CD4-positive, CD25-positive, alpha-beta regulatory T cell (primary cell): ENCODE measurements at places on chromosomes 2 and 18. TPM values are rescaled to one million over a fixed set of nuclear protein-coding genes. Genes with fewer than 3 reads are reported as not detected.

DNA sequence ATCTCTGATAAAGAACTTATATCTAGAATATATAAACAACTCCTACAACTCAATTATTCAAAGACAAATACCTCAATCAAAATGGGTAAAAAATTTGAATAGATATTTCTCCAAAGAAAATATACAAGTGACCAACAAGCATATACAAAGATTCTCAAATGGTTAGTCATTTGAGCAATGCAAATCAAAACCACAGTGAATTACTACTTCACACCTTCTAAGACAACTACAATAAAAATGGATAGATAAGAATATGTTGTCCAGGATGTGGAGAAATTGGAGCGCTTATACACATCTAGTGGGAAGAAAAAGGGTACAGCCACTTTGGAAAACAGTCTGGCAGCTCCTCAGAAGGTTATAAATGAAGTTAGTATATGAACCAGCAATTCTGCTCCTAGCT is 332.9 kb downstream of the TGIF1 start:
- no peak overlapping the region for H3K4me3 ChIP-seq
- H3K4me1 ChIP-seq = no peaks in the 10 kb centered on the region
- H3K27me3 ChIP-seq = no peaks in the 10 kb centered on the region
- H3K27ac ChIP-seq = no peak overlapping the region
- no peaks in the 10 kb centered on the region for H3K36me3 ChIP-seq

- no peak for DNase-seq
- no peak overlapping the region for H3K27ac ChIP-seq
- no peaks in the 10 kb centered on the region for H3K4me1 ChIP-seq
Measured at GRCh38 chr2:216327447-216327935, 44.8 kb downstream of the MARCHF4 start.

- peaks cover 4% of the 10 kb centered on the region for H3K27me3 ChIP-seq
- no peaks in the 10 kb centered on the region for H3K36me3 ChIP-seq
- DNase-seq = no peak
- no peak overlapping the region for H3K4me3 ChIP-seq
Measured at GRCh38 chr2:216549926-216550690, 51.5 kb downstream of the RPL37A start.

- H3K4me3 ChIP-seq = no peak overlapping the region
- H3K4me1 ChIP-seq = no peaks in the 10 kb centered on the region
- no peak for DNase-seq
- H3K27ac ChIP-seq = no peak overlapping the region
- no peaks in the 10 kb centered on the region for H3K36me3 ChIP-seq
Measured at GRCh38 chr2:12577567-12578253, 139.0 kb upstream of the TRIB2 start.

- no peak for DNase-seq
- H3K4me3 ChIP-seq = no peak overlapping the region
- no peaks in the 10 kb centered on the region for H3K4me1 ChIP-seq
- no peak overlapping the region for H3K27ac ChIP-seq
- no peaks in the 10 kb centered on the region for H3K36me3 ChIP-seq
Measured at GRCh38 chr2:186576614-186577013, 13.2 kb upstream of the ITGAV start.

GRCh38 chr2:104378853-104379374 is 475.0 kb upstream of the POU3F3 start:
- peak overlapping the region; percentile 72 for H3K4me3 ChIP-seq
- no peak overlapping the region for H3K27ac ChIP-seq
- DNase-seq = peak; percentile 32
- no peaks in the 10 kb centered on the region for H3K4me1 ChIP-seq

DNA sequence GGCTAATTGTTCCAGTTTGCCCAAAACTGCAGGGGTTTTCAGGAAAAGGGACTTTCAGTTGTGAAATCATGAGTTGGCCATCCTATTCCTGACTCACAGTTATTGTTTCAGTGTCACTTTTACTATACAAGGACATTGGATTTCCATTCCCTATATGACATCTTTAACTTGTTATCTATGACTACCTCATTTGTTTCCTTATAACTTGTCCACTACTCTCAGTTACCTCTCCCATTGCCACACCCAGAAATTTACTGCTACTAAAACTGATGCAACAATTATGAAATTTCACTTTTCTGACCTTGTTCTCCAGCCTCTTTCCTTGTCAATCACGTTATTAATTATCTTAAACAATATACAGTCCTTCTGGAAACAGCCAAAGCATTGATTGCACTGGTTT is 116.5 kb upstream of the ZNF804A start:
- H3K27ac ChIP-seq = no peak overlapping the region
- no peak overlapping the region for H3K4me3 ChIP-seq

DNA sequence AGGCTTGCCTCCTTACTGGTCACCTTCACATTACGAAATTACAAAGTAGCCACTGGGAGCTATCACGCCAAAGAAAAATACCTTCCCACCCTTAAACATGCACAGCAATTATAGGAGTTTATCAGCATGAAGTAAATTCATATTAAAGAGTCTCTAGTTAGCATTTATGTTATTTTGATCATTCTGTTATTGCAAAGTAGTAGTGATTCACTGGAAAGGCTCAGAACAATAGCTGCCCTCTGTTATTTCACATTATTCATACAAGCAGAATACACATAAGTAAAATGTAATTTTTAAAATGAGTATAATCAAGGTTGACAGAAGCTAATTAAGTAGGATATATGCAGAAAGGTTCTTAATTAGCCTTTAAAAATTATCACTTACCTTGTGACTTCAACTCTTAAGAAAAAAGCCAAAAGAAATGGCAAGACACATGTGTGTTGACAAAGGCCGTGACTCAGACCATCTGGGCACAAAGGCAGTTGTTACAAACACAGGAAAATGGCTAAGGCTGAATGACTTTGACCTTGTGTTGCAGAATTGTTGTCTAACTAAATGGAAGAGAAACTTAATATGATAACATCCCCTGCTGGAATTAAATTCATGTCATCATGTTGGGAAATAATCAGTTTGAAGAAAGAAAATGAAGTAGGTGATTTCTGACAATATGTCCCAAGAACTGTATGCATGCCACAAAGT is 108.3 kb downstream of the ARL6IP6 start:
- H3K4me1 ChIP-seq = no peaks in the 10 kb centered on the region
- no peak for DNase-seq
- H3K27me3 ChIP-seq = no peaks in the 10 kb centered on the region
- H3K4me3 ChIP-seq = no peak overlapping the region
- H3K36me3 ChIP-seq = no peaks in the 10 kb centered on the region

DNA sequence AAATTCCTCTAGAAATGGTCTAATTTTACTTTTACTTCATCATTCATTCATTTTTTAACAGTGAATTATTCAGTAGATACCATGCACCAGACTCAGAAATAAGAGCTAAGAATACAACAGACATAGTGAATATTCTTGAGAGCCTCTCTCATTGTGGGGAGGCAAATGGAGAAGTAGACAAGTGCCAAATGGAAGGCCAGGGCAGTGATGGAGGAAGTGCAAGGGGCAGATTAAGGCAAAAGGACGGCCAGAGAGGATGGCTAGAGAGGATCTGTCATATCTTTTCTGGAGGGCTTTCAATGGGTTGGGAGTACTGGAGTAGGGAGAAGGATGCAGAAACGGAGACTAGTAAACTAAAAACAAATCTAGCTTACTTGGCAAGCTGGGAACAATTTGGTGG is 19.0 kb upstream of the RMDN2 start:
- no peak overlapping the region for H3K27ac ChIP-seq
- H3K4me1 ChIP-seq = no peaks in the 10 kb centered on the region
- H3K4me3 ChIP-seq = no peak overlapping the region
- DNase-seq = no peak

- no peaks in the 10 kb centered on the region for H3K4me1 ChIP-seq
- H3K36me3 ChIP-seq = no peaks in the 10 kb centered on the region
- H3K4me3 ChIP-seq = no peak overlapping the region
- DNase-seq = no peak
Measured at GRCh38 chr2:73004466-73004865, 67.0 kb downstream of the SFXN5 start.

DNA sequence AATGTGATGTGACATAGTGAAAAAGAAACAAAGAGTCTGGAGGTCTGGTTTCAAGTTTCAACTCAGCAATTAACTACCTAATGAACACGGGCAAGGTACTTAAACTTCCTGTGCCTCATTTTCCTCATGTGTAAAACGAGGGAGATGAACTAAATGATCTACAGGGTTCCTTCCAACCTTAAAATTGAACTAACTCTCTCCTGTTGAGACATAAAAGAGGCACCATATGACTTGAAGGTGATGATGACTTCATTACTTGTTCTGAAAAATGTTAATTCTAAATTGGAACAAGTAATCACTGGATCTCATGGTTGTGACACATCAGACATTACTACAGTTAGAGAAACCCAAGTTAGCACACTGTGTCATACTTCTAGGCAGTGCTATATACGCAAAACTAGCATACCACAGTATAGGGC is 8.9 kb upstream of the REL start:
- H3K4me3 ChIP-seq = peak overlapping the region; percentile 5
- no peaks in the 10 kb centered on the region for H3K36me3 ChIP-seq
- H3K27ac ChIP-seq = peak overlapping the region; percentile 9

GRCh38 chr2:240894006-240894405 is 1.9 kb downstream of the MAB21L4 start:
- no peak overlapping the region for H3K27ac ChIP-seq
- DNase-seq = no peak
- H3K4me1 ChIP-seq = no peaks in the 10 kb centered on the region
- no peaks in the 10 kb centered on the region for H3K27me3 ChIP-seq
- no peaks in the 10 kb centered on the region for H3K36me3 ChIP-seq
- H3K4me3 ChIP-seq = no peak overlapping the region

GRCh38 chr2:196737046-196737445 is 62.4 kb downstream of the GTF3C3 start:
- no peak overlapping the region for H3K4me3 ChIP-seq
- DNase-seq = no peak
- no peaks in the 10 kb centered on the region for H3K27me3 ChIP-seq

DNA sequence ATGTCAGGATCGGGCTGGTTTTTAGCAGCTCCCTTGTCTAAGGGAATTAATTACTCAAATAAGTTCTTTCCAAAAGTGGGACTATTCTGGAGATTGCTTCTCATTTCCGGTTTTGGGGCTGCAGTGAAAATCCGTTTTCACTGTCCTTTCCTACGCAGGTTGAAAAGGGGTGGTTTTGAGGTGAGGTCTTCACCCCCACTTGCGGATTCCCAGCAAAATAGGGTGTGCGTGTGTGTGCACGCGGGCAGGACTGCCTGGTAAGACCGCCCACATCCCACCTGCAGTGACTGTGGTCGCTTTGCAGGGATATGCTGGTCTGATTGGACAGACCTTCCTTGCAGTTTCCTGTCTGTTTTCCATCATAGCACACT is 472 bp upstream of the PLEKHM3 start:
- H3K4me1 ChIP-seq = peaks cover 8% of the 10 kb centered on the region
- H3K36me3 ChIP-seq = no peaks in the 10 kb centered on the region
- H3K27me3 ChIP-seq = no peaks in the 10 kb centered on the region
- peak overlapping the region; percentile 99 for H3K4me3 ChIP-seq
- DNase-seq = no peak

DNA sequence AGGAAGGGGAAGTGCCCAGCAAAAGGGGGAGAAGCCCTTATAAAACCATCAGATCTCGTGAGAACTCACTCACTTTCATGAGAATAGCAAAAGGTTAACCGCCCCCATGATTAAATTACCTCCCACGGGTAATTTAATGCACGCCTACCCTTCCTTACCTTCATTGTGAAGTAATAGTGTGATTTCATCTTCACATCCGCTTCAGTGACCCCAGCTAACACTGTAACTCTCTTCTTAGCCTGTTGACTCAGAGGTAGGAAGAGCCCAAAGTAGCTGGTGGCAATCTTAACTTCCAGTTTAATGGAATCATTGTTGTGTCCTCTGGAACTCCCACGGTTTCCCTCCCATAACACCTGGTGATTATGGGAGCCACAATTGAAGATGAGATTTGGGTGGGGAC is 120.5 kb downstream of the GULP1 start:
- H3K27ac ChIP-seq = no peak overlapping the region
- no peaks in the 10 kb centered on the region for H3K36me3 ChIP-seq
- no peak overlapping the region for H3K4me3 ChIP-seq
- no peaks in the 10 kb centered on the region for H3K4me1 ChIP-seq
- no peak for DNase-seq

DNA sequence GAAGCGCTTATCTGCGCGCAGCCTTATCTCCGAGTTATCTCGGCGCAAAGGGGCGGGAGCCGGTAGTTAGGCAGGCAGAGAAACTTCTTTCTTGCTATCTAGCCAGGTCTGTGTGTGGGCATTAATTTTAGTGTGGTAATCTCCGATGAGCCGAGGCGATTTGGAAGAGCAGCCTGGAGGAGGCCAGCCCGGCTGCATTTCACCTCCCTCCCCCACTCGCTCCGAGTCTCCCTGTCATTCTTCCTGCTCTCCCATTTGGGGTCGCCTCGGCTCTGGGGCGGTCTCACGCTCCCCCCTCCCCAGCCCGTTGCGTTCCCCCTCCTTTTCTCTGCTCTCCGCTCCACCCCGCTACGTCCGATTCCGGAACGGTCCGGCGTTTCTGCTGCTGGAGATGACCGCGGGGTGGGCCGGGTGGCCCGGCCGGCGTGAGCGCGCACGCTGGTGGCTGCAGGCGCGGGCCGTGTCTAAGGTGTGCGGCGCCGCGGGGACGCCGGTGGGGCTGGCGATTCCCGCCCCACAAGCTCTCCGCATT is 566 bp downstream of the GATA6 start:
- no peaks in the 10 kb centered on the region for H3K36me3 ChIP-seq
- peaks cover 7% of the 10 kb centered on the region for H3K27me3 ChIP-seq
- DNase-seq = no peak
- H3K4me1 ChIP-seq = peaks cover 23% of the 10 kb centered on the region
- no peak overlapping the region for H3K4me3 ChIP-seq

DNA sequence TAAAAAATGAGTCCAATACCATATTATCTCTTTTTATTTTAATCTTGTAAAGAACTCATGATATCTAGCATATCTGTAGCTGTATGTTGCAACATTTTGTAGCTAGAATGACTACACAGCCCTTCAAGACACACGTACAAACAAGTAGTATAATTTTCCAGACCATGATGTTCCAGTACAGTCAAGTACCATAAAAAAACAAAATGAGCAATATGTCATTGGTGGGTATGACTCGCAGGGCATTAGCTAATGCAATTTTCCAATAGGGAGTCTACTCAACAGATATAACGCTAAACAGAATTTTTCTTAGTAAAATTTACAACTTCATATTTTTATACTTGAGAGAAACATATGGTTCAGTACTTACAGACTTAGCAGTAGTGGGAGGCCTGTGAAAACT is 53.6 kb upstream of the UGP2 start:
- no peaks in the 10 kb centered on the region for H3K4me1 ChIP-seq
- DNase-seq = no peak
- H3K4me3 ChIP-seq = no peak overlapping the region
- H3K36me3 ChIP-seq = no peaks in the 10 kb centered on the region

SERPINB10 gene
- not detected for polyA plus RNA-seq

SLC8A1 gene
- not detected for polyA plus RNA-seq

SLC23A3 gene
- polyA plus RNA-seq = not detected

SCN9A gene
- polyA plus RNA-seq = not detected
